ENCODE measurements at places on chromosomes 3 and 15.

GRCh38 chr15:29727871-29728270 lies 94.4 kb downstream of the TJP1 start:
- DNase-seq: no peak

GRCh38 chr3:87247430-87247773 lies 20.3 kb downstream of the CHMP2B start:
- DNase-seq: no peak

DNA sequence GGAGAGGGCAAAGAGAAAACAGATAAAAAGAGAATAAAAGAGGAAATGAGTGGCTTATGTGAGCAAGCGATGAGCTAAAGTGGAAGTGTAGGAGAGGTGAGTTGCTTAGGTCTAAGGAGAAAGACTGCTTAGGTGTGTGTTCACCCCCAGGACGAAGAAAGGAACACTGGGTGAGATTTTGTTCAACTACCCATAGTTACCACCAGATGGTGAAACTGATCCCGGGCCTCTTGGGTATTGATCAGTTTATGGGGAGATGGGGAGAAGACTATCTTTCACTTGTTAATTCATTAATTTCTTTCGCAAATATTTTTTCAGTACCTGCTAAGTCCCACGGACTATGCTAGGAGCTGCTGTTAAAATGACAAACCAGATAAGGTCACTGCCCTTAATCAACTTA lies 33.9 kb downstream of the GAP43 start:
- DNase-seq: no peak

GRCh38 chr15:83926116-83926515 lies 272.2 kb downstream of the ADAMTSL3 start:
- DNase-seq: no peak

DNA sequence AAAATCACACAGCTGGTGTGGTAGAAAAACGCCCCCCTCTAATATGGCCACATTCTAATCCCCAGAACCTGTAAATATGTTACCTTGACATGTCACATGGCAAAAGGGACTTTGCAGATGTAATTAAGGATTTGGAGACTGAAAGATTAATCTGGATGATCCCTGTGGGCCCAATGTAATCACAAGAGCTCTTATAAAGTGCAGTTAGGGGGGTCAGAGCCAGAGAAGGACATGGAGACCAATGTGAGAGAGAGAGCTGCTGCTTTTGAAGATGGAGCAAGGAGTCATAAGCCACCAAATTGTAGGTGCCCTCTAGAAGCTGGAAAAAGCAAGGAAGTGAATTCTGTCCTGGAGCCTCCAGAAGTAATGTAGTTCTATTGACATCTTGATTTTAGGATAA lies 152.6 kb downstream of the PEX5L start:
- DNase-seq: no peak

- no peak for DNase-seq
These were observed 70.7 kb downstream of the TNIK start for GRCh38 chr3:171389491-171389890.

GRCh38 chr3:160150525-160150924 lies 74.7 kb upstream of the C3orf80 start:
- peak; percentile 58 for DNase-seq

DNA sequence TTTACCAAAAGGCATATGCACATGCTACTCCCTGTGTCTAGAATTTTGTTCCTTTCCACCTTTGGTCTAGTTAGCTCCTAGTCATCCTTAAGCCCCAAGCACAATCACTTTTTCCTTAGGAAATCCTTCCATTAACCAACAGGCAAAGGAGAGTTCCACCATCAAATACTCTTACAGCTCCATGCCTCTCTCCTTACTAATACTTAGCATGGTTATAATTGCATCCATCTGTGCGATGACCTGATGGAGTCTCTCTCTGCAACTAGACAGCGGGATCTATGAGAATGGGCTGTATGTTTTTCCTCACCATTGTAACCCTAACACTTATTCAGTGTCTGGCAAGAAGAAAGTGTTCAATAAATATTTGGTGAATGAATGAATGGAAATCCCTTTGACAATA lies 69.3 kb upstream of the SMAD3 start:
- peak; percentile 34 for DNase-seq

GRCh38 chr3:105448338-105448982 lies 81.8 kb downstream of the ALCAM start:
- no peak for DNase-seq

DNA sequence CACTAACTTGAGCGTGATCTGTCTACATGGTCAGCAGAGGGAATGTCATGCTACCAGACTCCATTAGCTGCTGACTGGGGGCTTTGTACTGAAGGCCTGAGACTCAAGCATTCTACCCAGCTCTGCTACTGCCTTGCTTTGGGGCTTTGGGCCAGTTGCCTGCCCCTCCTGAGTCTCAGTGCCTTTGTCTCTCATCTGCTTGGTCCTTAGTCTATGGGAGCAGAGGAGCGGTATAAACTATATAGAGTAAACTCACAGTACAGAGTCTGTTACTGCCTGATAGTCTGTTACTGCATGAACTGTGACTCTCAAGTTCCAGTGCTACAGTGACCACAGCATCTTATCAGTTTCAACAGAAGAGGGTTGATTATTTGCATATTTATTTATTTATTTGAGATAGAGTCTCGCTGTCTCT lies 38.5 kb upstream of the C15orf39 start:
- no peak for DNase-seq

DNA sequence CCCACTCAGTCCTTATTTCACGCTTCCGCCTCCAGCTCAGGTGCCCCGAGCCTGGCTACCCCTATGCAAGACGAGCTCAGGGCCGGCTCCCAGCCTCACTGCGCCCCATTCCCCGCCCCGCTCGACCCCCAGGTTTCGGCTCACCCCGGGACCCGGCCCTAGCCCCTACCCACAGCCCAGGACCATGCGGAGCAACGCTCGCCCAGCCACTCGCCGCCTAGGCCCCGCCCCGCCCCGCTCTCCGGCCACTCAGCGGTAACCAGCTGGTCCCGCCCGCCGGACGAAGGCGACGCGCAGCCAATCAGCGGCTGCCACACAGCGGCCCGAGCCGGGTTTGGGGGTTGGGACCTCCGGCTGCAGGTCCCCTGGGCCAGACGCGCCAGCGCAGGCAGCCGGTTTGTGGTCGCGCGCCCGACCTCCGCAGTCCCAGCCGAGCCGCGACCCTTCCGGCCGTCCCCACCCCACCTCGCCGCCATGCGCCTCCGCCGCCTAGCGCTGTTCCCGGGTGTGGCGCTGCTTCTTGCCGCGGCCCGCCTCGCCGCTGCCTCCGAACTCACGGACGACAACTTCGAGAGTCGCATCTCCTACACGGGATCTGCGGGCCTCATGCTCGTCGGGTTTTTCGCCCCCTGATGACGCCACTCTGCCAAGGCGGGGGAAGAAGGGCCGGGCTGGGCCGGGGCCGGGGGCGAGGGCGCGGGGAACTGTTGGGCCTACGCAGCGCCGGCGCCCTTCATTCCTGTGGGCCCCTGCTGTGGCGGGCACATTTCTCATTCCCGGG lies at the start of gene CATSPER2:
CATSPER2 (minus strand) TSS at position 196 of the 781 bp plus-strand sequence. CDS start 783 bp downstream, outside the sequence.
- DNase-seq: no peak

- DNase-seq: peak; percentile 46
These were observed 147.3 kb upstream of the CDIN1 start for GRCh38 chr15:36432161-36432560.

GRCh38 chr3:197149528-197149927 lies 119.9 kb upstream of the MELTF start:
- no peak for DNase-seq

DNA sequence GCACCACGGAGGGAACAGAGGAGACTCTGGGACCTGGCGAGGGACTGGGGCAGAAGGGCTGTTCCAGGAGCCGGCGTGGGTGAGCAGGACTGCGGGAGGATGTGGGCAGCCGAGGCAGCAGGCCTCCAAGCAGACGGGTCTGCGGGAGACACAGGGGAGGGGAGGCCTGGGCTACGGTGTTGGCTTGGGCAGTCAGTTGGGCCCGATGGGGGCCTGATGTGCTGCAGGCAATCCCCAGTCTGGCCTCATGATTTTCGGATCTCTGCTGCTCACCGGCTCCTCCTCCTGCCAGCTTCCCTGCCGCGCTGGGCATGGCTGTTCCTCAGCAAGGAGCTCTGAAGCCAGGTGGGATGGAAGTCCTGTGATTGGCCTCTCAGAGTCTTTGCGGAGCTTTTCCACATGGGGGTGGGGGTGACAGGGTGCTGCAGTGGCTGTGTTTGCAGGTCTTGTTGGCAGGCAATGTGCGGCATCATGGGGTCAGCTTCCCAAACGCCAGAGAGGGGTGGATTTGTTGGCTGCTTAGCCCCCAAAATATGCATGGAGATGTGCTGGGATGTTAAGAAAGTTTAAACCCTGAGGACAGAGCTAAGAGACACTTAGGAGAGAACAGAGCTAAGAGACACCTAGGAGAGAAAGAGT lies 19.3 kb downstream of the MINAR1 start:
- no peak for DNase-seq

DNA sequence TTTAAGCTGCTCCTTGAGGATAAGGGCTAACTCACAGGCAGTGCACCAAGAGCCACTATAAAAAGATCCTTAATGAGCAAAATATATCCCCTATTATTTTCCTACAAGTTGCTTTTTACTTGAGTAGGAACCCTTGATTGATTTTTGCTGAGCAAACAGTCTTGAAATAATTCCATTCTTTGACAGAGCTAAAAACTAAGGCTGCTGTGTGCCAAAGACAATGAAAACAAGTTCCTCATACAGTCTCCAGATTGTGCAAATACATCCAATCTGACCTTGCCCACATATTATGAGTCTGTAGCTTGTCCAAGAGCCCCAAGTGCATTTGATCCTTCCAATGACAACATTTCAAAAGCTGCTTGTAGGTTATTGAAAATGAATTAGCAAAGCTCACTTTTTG lies 15.0 kb downstream of the PRKAR2A start:
- DNase-seq: no peak

GRCh38 chr3:64856977-64857516 lies 169.2 kb upstream of the ADAMTS9 start:
- DNase-seq: no peak

DNA sequence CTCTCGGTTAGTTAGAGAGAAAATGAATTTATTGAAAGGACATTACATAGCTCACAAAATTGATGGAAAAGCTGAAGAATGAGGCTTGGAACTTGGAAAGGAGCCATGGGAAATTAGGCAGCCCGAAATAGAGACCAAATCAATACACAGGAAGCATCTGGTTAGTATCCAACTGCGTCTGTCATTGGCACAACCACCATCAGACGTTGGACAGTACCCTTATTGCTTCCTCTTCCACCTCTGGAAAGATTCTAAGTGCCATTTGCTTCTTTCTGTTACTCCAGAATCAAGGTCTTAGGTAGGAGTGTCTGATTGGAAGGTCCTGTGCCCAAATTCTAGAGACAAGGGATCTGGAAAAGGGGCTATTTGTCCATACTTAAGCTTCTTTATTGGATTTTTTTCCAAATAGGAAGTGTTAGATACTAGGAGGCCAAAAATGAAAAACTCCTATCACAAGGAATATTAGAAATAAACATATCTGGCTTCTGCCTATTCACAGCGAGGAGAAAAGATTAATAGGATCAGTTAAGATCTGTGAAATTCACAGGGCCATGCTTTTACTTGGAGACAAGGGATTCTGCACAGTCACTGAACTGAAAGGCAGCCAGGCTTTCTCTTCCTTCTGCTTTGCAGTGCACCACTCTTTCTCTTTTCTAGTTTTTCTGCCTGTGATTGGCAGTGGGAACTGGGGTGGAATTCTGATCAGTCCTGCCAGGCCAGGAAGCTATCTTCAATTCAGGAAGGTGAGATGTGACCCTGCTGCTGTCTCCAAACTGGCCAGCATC lies 10.7 kb upstream of the HACD2 start:
- no peak for DNase-seq

DNA sequence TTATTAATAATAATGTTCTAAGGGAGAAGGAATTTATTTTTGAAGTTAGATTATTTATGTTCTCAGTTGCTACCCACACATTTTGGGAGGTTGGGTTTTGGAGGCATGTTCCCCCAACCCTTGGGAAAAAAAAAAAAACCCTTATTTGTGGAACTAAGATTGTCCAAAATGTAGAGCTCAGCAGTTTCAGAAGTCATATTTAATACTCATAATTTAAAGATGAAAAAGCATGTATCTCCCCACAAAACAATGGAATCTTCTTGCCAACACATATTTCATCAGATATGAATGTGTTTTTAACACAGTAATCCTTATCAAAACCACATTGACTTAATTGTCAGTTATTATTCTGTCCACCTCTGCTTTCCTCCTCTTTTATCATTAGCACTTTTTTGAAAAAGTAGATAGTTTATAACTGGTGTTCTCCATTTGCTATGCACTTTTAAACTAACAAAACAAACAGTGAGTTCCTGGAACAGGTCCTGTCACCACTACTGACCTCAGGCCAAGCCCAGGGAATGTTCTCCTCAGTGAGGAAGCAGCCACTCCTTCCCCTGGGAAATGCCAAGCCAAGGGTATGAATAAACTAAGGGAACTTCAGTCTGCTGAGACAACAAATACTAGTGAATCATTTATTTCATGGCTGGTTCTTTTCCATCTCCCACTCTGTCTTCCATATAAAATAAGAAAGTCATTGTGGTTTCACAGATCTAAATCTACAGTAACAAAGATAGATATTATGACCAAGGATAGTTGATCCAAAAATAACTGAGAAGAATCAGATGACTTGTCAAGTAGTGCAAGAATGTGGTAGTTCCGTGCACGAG lies 414.4 kb upstream of the ALCAM start:
- peak; percentile 74 for DNase-seq

- no peak for DNase-seq
These were observed 36.6 kb downstream of the OSTN start for GRCh38 chr3:191235331-191236314.

- peak; percentile 14 for DNase-seq
These were observed 59.1 kb downstream of the SST start for GRCh38 chr3:187610981-187611511.

- no peak for DNase-seq
These were observed 51.5 kb downstream of the CFAP92 start for GRCh38 chr3:128942161-128942952.

GRCh38 chr3:31349001-31349748 lies 183.6 kb upstream of the STT3B start:
- no peak for DNase-seq

GRCh38 chr3:105862217-105862616 lies 6.6 kb downstream of the CBLB start:
- DNase-seq: no peak

DNA sequence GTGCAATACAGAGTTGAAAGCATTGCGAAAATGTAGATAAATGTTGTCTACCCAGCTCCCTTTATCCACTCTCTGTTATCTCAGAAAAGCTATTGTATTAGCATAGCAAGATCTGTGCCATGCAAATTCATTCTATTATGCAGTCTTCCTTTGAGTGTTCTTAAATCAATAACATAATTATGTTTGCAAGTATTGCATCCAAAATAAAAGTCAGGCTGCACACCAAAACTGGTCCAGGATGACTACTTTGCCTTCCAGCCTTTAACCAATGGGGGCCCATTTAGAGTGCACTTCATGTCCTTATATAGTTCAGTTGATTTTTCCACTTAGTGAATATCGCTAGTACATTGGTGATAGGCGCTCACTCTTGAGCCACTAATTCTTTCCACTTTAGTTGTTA lies 107.4 kb upstream of the MLF1 start:
- no peak for DNase-seq

- no peak for DNase-seq
These were observed 37.7 kb upstream of the SLC4A7 start for GRCh38 chr3:27521872-27522265.

- no peak for DNase-seq
These were observed 56.5 kb downstream of the FMN1 start for GRCh38 chr15:33138000-33138399.

- DNase-seq: no peak
These were observed 73.0 kb downstream of the OXNAD1 start for GRCh38 chr3:16337856-16338540.
